ENCODE measurements at places on chromosomes 2 and 18.
A peak's percentile ranks its signal among the peaks of the same experiment; 100 is the strongest.

GRCh38 chr18:58438161-58438957 is 190.5 kb downstream of the ALPK2 start:
- DNase-seq: no peak

DNA sequence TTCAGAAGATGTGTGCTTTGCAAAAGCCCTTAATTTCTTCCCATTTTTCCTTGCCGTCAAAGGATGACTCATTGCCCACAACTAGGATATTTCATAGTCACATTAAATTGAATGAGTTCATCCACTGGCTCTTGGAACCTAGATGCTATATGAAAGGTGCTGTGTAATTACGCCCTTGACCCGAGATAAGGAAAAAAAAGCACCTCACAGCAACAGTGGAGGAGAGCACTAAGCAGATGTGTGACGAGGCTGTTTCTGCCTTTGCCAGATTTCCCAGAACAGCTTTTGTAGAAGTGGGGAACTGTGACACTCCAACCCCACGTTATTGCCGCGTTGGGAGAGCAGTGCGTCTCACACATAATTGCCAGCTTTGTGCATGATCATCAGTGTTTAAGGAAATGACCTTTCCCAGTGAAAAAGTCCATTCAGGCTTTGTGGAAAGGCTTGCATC is 33.3 kb upstream of the TMEM87B start:
- no peak for DNase-seq

DNA sequence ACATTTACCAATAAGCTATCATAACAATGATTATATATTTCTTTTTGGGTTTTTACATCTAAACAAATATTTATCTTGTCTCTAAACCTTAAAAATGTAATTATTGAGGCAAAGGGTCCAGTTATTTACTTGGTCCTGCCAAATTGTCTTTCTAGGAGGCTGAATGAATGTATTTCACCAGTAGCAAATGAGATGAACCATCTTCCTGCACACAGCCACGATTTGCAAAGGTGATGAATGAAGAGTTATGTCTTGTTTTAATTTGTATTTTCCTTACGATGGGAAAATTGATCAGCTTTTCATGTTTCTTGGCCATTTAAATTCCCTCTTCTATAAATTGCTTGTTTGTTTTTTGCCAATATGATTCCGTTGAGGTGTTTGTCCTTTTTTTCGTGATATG is 1.4 kb downstream of the SP100 start:
- no peak for DNase-seq

GRCh38 chr2:180607514-180608049 is 372.8 kb upstream of the UBE2E3 start:
- DNase-seq: peak; percentile 93

DNA sequence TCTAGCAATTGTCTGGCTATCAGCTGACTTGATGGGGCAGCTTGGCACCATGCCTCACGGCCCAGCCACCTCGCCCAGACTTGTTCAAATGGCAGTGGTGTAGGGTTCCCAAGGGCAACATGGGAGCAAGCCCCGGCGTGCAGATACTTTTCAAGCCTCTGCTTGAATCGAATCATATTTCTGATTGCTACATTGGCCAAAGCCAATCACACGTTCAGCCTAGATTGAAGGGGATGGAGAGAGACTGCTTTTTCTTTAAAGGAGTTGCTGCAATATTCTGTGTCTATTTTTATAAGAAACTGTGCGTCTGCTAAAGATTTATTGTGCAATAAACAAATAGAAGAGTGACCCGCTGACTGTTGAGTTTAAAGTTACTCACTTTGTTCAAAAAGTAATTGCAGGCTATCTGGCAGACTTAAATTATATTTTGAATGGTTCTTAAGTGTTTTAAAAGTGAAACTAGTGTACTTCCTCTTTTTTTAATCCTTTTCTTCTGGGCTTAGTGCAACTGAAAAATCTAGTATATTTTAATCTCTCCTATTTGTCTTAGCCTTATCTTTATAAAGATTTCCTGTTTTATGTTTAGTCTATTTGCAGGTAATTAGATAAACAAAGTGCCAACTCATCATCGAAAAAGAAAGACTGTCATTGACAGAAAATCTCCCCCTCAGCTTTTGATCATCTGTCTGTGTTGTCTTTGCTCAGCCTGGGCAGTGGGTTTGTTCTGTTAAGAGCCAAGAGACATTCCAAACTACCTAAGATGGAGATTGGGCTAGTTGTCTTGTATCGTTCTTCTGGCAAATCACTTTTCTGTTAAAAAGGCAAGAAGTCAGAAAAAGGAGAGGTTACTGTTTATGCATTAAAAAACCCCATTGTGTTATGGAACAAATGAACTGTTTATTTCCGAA is 156.1 kb downstream of the TPGS2 start:
- DNase-seq: peak; percentile 71

- no peak for DNase-seq
These were observed 17.7 kb downstream of the SH3BP4 start for GRCh38 chr2:234969306-234970098.

DNA sequence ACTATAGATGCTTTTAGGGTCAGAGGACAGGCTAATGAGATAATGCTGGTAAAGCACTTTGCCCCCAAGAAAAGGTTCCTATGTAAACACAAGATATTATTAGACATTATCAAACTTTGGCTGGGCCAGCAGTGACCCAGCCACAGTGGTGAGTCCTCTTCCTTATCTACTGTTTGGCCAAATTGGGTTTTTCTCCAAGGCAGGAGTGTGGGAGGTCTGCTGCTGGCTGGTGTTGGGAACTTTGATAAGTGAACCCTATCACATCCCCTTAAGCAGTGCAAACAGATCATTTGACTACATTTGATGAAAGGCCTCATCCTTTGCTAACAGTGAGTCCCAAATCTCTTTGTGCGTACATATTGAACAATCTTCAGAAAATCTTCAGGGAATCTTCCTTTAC is 16.2 kb downstream of the FZD7 start:
- no peak for DNase-seq

GRCh38 chr2:179410552-179411356 is 146.1 kb upstream of the SESTD1 start:
- DNase-seq: peak; percentile 72

GRCh38 chr2:190891889-190892288 is 11.3 kb downstream of the GLS start:
- no peak for DNase-seq

DNA sequence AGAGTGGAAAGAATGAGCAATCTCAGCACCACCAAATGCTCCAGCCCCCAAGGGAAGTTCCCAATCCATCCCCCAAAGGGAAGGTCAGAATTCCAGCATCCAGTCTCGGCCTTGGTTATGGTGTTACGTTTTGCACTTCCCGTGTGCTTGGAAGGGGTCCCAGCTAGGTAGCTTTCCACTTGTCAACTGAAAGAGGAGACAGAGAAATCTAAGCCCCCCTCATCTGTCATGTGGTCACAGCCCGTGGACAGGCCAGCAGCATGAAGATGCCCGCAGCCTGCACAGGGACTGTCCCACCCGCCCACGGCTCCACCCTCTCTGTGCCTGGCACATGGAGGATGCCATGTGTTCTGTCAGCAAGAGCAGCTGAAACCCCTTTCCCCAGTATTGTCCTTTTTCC is 32.1 kb downstream of the RHOB start:
- DNase-seq: no peak

GRCh38 chr2:190500054-190500502 is 34.4 kb downstream of the NEMP2 start:
- no peak for DNase-seq

DNA sequence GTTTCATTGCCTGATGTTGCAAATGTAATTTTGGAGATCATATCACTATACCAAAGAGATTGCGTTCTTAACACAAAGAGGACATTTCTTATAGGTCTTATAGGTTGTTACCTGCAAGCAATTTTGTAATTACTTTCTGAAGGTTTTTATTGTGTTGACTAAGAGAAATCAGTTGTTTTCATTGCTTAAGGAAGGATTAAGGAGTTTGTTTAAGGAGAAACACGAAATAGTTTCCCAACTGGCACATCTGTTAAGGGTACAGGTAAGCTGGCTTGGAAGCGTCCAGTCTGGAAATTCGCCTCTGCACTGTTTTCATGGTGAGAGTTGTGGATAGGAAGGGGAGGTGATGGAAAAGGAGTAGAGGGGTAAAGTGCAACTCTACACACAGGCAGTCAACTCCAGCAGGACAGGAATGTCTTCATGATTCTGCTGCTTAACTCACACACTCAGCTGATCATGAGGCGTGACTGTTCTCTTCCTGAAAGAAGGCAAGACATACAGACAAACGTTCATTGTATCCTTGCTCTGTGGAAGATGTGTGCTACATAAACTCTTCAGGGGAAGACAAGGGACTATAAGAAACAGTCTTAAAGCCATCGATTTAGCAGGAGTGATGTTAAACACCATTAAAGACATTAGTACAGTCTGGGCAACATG is 61.4 kb upstream of the ACSL3 start:
- no peak for DNase-seq

- DNase-seq: no peak
These were observed 36.7 kb downstream of the PKP4 start for GRCh38 chr2:158493458-158493857.

GRCh38 chr2:164242409-164242808 is 378.9 kb downstream of the GRB14 start:
- no peak for DNase-seq

DNA sequence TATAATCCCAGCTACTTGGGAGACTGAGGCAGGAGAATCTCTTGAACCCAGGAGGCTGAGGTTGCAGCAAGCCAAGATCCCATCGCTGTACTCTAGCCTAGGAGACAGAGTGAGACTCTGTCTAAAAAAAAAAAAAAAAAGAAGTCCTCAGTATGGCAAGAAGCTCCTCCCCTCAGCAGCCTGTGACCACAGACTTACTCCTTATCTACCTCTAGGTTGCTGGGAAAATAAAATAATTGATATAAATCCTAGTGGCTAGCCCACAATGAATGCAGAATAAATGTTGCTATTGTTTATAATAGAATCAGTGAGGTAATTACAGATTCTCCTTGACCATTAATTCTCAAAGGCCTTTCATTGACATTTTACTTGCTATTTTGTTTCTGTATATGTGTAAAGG is 70.6 kb downstream of the IRS1 start:
- no peak for DNase-seq

- no peak for DNase-seq
These were observed 71.6 kb upstream of the SPTBN1 start for GRCh38 chr2:54384301-54385203.

- DNase-seq: no peak
These were observed 325.0 kb upstream of the UBE2E3 start for GRCh38 chr2:180655393-180655792.

DNA sequence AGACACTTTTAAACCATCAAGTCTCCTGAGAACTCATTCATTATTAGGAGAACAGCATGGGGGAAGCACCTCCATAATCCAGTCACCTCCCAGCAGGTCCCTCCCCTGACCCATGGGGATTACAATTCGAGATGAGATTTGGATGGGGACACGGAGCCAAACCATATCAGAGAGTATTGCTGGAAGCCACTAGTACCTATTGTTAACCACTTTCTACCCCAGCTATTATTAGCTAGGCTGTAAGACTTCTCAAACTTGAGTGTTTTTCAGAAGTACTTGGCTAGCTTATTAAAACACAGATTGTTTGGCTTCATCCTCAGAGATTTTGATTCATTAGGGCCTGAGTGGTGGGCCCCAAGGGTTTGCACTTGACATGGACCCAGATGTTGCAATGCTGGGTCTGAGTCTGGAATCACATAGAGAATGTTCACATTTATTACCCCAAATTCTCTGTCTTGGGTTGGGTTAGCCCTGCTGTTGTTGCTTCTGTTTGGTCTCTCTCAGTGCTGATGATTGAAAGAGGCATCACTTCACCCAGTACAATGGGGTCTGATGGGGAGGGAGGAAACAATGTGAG is 506.9 kb downstream of the DPP10 start:
- no peak for DNase-seq

- DNase-seq: no peak
These were observed 4.8 kb upstream of the B3GNT7 start for GRCh38 chr2:231390667-231391066.

- DNase-seq: no peak
These were observed 26.8 kb downstream of the MBOAT2 start for GRCh38 chr2:8976442-8977259.

- DNase-seq: no peak
These were observed 25.2 kb upstream of the TLK1 start for GRCh38 chr2:171185941-171186340.

- DNase-seq: no peak
These were observed 235.0 kb upstream of the RGPD4 start for GRCh38 chr2:107591561-107592279.

GRCh38 chr18:79458131-79458838 is 62.6 kb downstream of the NFATC1 start:
- DNase-seq: no peak

DNA sequence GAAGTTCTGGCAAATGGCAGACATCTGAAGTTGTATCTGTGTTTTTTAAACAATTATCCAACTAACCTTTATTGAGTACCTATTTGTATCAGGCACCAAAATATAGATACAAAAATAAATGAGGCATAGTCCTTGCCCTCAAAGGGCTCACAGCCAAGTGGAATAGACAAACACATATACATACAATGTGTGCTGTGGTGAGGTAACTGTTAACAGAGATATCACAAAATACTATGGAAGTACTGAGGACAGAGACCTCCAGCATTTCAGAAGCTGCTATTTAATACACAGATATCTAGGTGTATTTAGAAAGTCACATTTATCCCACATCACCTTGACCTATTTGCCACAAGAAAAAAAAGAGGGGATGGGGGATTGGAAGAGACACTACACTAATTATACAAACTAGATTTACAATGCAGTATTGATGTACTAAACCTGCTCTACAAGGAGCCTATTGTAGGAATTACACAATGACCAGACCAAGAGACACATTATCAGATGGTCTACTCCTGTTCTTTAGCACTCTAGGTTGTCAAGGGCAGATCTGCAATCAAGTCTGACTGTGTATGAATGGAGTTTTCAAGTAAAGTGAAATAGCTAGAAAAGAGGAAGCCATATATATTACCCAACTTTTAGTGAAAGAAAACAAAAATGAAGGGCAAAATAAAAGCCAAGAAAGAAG is 62.2 kb downstream of the SPIRE1 start:
- no peak for DNase-seq

GRCh38 chr2:14654835-14655282 is 22.3 kb downstream of the LRATD1 start:
- DNase-seq: no peak

DNA sequence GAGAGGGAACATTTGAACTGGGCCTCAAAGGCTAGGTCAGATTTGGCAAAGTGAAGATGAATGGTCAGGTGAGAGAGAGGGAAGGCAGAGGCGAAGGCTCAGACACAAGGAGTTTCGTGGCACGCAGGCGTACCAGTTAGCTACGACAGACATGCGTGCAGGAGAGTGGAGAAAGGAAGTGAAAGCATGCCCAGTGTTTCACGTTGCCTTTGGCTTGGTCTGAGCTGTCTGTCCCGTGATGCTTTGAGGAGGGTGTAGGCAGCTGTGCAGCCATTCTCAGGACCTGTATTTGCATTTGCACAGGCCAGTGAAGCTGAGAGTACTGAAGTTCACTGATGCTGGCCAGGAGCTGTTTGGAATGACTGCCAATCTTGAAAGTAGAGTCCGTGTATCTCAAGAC is 69.5 kb downstream of the HNRNPLL start:
- DNase-seq: no peak

GRCh38 chr2:48230834-48231233 is 299.1 kb upstream of the STON1 start:
- DNase-seq: no peak

- DNase-seq: no peak
These were observed 69.6 kb downstream of the COL5A2 start for GRCh38 chr2:189109921-189110397.
